ENCODE measurements at places on chromosomes 7 and 10.

- peak; percentile 26 for DNase-seq
Observed at GRCh38 chr10:13439313-13440184, 89.3 kb downstream of the BEND7 start.

- DNase-seq: no peak
Observed at GRCh38 chr7:124989911-124990310, 60.3 kb upstream of the POT1 start.

DNA sequence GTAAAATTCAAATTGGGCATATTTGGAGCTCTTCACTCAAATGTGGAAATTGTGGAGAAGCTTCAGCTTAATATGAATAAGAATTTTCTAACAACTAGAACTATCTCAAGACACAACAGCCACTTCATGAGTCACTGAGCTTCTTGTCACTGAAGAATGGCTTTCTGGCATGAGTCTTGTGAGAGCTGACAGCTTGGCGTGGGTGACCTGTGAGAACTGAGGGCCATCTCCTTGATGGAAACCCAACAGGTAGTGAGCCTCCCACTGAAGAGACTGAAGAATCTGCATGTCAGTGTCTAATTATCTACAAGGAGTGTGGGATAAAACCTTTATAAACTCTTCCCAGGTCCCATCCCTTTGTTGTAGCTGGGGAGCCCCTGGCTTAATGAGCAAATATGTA is 66.0 kb downstream of the CLEC2L start:
- no peak for DNase-seq

GRCh38 chr7:24419077-24419476 is 135.1 kb downstream of the NPY start:
- no peak for DNase-seq

GRCh38 chr7:157139111-157139809 is 534 bp downstream of the UBE3C start:
- peak; percentile 66 for DNase-seq

GRCh38 chr10:86295351-86295750 is 71.2 kb downstream of the GRID1 start:
- no peak for DNase-seq

DNA sequence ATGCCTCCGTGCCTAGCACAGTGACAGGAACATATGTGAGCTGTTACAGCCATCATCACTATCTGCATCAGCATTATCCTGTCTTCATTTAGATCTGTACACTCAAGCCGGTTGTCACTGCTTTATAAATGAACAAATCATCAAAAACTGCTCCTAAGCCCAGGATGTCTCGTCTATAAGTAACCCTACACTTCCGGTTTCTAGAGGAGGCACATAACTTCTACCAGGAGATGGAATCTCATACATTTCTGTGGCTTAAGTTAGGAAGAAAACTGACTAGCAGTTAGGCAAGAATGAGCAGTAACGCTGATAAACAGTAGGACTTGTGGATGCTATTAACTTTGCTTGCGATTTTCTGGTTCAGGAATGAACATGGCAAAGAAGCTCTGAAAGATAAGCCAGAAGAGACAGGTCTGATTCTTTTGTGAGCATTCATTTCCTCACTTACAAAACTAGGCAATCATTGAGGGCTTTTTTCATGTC is 1199.2 kb downstream of the SORCS3 start:
- DNase-seq: no peak

DNA sequence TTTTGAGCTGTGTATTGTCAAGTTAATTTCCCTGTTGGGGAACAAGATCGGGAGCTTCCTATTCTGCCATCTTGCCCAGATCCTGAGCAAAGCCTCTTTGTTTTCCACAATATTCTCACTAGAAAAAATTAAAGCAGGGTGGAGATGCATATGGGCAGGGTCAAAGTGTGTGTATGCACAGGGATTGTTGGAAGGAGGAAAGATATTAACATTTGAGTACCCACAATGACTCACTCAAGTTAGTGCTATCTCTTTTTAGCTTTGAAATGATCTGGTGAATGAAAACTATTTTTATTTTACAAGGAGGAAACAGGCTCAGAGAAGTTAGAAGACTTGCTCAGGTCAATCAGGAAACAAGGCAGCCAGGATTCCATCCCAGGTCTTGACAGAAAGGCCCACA is 6.7 kb upstream of the BTBD16 start:
- peak; percentile 1 for DNase-seq

GRCh38 chr7:91199601-91200000 is 64.6 kb upstream of the FZD1 start:
- no peak for DNase-seq

- DNase-seq: no peak
Observed at GRCh38 chr10:113433711-113434110, 119.1 kb upstream of the HABP2 start.

DNA sequence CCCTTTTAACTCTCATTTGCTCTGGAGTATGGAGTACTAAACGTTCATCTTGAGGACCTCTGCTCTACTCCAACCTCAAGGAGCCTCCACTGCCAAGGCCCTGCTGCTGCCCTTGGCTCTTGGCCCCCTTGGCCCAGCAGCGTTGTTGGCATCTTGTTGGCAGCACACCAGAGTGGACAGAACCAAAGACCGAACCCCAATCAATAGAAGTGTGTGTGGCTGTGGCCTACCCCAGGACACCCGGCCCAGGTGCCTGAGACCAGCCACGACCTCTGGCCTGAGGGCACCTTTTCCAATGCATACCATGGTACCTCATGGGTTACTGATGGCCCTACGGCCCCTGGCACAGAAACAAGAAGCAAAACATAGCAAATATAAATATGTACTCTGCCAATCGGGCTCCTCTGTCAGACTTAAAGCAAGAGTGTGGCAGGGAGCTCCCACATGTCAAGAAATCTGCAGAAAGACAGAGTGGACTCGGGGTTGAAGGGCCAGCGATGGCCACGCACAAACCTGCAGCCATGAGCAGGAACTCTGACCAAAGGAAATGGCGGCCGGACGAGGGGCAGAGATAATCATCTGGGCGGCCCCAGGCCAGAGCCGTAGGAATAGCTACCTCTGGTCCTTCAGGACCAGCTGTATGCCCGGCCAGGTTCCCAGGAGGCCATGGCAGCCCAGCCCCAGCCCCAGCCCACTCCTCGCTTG is 2.9 kb downstream of the NPC1L1 start:
- no peak for DNase-seq

DNA sequence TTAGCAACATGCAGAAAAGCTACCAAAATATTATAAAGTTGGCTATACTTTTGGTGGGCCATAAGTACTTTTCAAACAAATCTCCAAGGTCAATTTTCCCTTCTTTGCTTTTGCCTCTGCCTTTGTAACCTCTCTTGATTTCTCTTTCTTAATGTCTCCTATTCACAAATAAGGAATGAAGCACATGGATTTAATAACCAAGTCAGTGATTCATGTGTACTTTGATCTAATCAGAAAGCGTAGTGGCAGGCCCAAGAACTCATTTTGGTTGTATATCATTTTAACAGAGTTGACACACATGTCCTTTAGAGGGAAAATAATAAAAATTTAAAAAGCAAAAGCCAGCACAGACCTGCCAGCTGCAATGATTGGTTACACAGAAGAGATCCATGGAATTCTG is 93.7 kb downstream of the FZD1 start:
- DNase-seq: no peak

DNA sequence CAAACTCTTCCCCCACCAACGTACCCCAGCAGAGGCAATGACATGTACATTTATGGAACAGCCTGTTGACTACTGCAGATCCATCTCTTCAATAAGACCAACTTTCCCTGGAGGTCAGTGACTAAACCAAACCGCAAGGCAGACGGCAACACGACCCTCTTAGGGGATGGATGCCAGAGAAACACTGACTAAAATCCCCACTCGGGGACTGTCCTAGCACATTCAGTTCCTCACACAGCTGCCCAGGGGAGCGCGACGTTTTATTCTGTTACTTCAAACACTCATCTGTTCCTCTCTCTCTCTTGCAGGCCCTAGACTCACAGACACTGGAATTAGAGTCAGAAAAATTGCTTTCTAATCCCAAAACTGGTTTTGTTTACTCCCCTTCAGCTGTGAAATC is 146.5 kb upstream of the PRSS1 start:
- no peak for DNase-seq

GRCh38 chr7:82740246-82740848 is 296.8 kb upstream of the CACNA2D1 start:
- DNase-seq: no peak

DNA sequence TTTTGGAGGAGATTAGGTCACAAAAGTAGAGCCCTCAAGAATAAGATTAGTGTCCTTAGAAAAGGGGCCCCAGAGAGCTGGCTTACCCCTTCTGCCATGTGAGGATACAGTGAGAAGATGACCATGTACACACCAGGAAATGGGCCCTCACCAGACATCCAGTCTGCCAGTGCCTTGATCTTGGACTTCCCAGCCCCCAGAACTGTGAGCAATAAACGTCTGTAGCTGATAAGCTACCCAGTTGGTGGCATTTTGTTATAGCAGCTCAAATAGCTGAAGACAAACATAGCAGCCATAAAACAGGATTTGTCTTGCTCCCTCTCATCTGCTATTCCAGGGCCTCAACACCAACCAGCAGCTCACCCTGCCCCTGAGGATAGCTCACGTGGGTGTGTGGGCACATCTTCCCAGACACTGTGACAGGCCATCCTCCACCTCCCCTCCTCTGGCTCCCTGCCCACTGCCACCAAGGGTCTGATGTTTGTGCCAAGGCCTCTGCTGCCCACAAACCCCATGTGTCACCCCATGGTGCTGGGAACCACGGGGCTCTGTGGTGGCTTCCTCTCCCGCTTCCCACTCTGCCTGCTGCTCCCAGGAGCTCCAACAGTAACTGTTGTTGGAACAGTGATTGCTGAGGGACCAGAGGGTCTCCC is 252.4 kb downstream of the USP6NL start:
- DNase-seq: no peak

DNA sequence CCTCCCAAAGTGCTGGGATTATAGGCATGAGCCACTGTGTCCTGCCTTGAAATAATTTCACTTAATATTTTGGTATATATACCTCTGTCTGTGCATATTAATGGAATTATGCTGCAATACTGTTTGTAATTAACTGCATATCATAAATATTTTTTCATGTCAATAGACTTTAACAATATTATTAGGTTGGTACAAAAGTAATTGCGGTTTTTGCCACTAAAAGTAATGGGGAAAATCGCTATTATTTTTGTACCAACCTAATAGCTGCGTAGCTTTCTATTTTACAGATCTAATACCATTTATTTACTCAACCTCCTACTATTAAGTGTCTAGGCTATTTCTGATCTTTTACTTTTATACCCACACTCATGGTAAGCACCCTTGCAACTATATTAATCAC is 3.9 kb upstream of the PDE6C start:
- DNase-seq: no peak

GRCh38 chr7:37491919-37492694 is 43.4 kb upstream of the ELMO1 start:
- DNase-seq: no peak

GRCh38 chr10:84907461-84908009 is 579.1 kb downstream of the CCSER2 start:
- DNase-seq: no peak

DNA sequence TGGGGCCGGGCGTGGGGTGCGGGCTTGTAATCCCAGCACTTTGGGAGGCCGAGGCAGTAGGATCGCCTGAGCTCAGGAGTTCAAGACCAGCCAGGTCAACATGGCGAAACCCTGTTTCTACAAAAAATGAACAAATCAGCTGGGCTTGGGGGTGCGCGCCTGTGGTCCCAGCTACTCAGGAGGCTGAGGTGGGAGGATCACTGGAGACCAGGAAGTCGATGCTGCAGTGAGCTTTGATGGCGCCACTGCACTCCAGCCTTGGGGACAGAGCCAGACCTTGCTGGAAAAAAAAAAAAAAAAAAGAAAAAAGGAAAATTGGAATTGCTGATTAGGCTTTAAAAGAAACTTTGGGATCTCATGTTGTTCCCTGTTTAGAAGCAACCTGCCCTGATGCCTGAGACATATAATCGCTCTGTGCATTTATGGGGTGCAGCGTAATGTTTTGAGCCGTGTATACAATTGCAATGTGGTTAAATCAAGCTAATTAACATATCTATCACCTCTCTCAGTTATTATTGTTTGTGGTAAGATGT is 851 bp downstream of the AKR1E2 start:
- DNase-seq: no peak

GRCh38 chr10:70206762-70207161 is 26.5 kb downstream of the PPA1 start:
- DNase-seq: no peak
